Stimulated activated CD8-positive, alpha-beta memory T cell treated with anti-CD3 and anti-CD28 coated beads, Interleukin-2, amount 100 ng/mL, for 1 hour (primary cell): ENCODE measurements at places on chromosomes 6 and 20.
A peak's percentile ranks its signal among the peaks of the same experiment; 100 is the strongest.

- DNase-seq: no peak
Measured at GRCh38 chr20:33995053-33995831, 1.5 kb downstream of the RALY start.

DNA sequence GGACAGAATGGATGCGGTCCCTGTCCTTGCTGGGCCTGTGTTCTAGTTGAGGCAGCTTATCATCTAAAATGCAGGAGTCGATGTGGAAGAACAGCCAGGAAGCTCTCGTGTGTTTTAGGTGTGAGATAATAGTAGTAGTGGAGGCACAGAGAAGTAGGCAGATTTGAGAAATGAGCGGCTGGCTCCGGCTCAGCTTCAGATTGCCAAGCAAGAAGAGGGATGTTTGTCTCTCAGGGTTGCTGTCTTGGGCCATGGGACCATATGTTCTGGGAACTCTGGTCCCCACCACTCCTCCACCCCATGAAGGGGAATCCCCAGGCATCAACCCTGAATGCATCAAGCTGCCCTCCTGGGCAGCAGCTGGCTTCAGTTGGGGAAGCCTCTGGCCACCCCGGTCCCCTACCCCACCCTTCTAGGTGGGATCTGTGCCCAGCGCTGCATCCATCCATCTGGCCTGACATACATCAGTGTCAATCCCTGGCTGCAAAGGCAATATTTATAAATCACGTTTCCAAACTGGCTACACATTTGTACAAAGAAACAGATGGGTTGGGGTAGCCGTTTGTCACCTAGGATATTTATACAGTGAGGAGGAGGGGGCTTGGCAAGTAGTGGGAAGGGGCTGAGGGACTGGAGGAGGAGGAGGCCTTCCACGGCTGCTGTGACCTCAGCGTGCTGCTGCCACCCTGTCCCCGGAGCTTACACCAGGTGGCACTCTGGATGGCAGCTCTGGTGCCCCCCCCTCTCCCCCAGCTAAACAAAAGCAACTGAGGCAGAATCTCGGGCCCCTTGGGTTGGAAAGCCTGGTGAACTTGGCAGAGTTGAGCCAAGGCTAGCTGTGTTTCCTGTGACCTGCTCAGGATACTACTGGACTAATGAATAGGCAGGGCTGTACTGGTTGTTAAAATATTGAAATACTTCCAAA, 64.4 kb downstream of the CD40 start:
- no peak for DNase-seq

GRCh38 chr6:165930668-165931214, 236.9 kb downstream of the TBXT start:
- no peak for DNase-seq

DNA sequence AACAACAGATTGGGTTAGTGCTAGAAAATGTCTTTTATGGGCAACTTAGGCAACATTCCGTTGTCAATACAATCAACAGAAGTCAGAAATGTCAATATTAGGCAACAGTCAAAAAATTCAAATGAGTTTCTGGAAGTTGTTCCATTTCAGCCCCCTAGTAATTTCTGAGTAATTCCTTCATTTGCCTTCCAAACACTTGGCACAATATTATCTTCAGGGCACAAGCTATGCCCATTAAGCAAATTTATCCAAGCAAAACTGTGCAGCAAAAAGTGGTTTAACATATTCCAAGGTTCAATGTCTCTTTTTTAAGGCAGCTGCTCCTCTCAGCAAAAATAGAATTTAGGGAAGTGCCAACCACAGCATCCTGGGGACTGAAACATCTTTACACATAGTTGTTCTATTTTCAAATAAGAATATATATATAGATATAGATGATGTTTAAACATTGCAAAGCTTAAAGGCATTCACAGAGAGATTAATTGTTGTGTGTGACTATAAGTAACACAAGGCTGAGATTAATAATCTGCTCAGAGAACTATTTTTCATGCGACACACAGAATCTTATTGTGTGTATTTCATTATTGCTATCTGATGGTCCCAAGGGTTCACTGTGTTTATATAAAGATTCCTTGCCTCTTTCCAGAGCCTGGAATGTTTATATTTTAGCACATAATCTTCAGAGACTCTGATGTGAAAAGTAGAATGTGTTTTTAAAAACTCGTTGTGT, 75.2 kb upstream of the ADTRP start:
- DNase-seq: no peak

DNA sequence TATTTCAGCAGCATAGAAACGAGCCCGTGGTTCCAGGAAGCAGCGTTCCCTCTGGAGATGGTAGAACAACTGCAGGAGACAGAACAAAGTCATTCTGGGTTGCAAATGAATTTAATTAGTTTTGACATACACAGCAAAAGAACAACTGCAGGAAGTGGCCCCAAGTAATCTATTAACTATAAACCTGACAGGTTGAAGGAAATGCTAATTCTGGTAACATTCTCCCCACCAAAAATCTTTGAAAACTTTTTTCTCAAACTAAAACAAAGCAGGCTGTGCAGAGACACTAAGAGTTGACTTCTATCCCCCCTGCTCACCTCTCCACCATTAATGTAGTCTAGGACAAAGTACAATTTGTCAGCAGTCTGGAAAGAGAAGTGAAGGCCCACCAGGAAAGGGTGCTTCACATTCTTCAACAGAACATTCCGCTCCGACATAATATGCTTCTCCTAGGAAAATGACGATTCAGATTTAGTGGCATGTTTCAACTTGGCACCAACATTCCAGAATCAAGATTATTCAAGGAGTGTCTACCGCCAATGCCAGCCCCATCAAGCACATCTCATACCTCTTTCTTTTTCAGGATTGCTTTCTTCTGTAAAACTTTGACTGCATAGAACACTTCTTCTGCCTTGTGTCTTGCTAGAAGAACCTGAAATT, 120.4 kb upstream of the SLC2A12 start:
- no peak for DNase-seq

- no peak for DNase-seq
Measured at GRCh38 chr6:50143011-50143719, 93.4 kb upstream of the DEFB112 start.

GRCh38 chr6:31620586-31621319, at the start of gene PRRC2A:
PRRC2A (plus strand) TSS chr6:31620715; CDS start chr6:31622790, 2,075 bp downstream.
- DNase-seq: peak; percentile 89

DNA sequence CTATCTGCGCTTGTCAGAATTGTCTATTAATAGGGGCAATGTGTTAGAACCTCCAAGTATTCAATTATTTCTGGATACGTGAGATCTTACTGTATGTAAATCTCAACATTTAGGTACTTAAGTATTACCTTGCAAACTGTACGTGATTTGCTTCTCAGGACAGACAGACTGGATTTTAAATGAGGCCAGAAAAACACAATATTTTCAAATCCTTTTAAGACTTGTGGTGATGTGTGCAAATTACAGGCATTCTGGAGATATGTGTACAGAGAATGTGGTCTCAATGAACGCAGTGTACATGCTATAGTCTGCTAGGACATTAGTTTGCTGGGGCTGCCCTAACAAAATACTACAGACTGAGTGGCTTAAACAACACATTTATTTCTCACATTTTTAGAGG, 16.9 kb downstream of the CCR6 start:
- DNase-seq: no peak

DNA sequence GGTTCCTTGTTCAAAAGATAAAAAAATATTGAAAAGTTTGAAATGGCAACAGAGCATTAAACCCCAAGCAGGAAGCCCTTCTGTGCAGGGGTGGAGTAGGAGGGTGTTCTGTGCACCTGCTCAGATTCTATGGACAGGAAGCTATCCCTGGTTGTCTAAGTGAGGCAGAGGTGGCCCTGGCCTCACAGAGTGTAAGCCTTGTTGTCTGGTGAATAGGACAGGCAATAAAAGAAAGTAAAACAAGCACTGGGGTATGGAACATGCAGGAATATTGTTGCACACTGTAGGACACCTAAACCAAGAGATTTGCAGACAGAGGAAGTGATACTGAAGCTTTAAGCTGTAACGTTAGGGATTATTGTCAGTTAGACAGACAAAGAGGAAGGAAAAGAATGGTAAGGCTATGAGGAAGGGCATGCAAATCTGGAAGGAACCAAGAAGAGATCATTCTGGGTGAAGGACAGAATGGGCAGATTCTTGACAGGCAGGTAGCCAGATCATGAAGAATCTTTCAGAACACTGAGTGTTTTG, 66.8 kb downstream of the TBC1D7 start:
- DNase-seq: no peak

- DNase-seq: no peak
Measured at GRCh38 chr20:36153736-36154699, 522 bp upstream of the EPB41L1 start.

GRCh38 chr6:105680131-105680530, 277.2 kb upstream of the PREP start:
- DNase-seq: no peak

- no peak for DNase-seq
Measured at GRCh38 chr6:31792090-31792374, 3.5 kb downstream of the VARS1 start.

DNA sequence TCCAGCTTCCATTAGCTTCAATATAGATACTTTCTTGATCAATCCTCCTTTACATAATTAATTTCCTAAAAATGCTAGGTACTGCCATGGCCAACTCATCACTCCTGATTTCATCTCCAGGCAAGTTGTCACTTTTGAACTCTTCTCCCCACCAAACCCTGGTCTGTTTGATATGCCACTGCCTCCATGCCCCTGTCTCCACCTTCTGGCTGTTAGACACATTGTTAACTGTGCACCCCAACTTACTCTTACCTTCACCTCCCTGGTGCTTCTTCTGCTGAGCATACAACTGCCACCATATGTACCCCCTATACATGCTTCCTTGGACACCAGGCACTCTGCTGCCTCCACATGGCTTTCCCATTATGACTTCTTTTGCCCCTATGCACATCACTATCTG, 21.9 kb upstream of the AIG1 start:
- no peak for DNase-seq

DNA sequence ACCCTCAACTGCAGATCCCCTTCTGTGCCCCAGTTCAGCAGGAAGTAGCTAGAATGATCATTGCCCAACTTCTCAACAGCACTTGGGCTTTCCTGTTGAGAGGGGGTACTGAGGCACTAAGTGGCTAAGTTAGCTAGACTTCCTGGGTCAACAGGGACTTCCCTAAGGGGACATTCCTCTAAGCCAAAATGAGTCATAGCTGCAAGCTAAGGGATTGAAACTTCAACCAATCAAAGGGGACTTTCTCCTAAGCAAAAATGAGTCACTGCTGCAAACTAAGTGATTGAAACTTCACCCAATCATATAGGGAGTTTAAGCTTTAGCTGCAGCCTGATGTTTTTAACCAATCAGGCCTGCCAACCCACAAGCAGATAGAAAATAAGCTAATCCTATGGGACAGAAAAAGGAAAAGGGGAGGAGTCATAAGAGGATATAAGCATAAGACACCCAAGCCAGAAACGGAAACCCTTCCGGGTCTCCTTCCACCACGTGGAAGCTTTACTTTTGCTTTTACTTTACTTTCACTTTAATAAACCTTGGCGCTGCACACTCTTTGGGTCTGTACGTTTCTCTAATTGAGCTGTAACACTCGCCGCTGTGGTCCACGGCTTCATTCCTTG, 659.0 kb upstream of the HS3ST5 start:
- no peak for DNase-seq

DNA sequence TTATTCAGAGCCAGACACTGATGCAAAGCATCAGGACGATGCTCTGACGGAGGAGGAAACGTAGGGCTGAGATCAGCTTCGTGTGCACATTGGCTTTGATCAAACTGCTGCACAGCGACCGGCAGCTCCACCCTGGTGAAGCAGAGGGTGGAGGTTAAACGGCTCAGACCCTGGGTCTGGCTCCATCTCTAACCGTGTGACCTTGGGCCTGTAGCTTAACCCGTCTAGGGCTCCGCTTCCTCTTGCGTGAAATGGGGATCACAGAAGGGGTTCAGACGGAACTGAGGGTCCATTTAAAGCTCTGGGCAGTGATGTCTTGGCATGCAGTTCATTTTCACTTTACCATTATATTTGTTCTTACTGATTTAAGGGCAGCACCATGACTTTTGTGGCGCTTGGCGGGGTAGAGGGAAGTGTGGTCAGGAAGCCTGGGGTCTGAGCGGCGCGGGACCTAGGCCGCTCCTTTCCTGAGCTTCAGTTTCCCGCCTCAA, 644 bp downstream of the RBL1 start:
- DNase-seq: no peak
